ENCODE measurements at places on chromosomes 1 and 21.

DNA sequence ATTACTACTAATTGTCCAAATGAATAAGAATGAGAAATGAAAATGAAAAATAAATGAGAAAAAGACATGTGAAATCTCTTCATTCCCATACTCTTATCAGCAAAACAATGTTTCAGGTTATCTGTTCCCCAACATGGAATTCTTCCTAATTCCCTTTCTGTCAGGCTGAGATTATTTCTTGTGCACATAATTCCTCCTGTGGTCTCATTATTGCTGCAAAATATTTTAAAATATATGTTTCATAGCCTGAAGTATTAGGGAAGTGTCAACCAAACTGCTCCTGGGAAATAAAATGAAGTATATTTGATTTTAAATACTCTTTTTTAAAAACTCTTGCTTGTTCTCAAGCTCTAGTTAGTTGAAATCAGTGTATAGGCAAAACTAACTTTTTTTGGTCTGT, 314.9 kb downstream of the USP25 start:
- no peak for DNase-seq

GRCh38 chr1:97489834-97490233, 431.0 kb downstream of the DPYD start:
- no peak for DNase-seq

DNA sequence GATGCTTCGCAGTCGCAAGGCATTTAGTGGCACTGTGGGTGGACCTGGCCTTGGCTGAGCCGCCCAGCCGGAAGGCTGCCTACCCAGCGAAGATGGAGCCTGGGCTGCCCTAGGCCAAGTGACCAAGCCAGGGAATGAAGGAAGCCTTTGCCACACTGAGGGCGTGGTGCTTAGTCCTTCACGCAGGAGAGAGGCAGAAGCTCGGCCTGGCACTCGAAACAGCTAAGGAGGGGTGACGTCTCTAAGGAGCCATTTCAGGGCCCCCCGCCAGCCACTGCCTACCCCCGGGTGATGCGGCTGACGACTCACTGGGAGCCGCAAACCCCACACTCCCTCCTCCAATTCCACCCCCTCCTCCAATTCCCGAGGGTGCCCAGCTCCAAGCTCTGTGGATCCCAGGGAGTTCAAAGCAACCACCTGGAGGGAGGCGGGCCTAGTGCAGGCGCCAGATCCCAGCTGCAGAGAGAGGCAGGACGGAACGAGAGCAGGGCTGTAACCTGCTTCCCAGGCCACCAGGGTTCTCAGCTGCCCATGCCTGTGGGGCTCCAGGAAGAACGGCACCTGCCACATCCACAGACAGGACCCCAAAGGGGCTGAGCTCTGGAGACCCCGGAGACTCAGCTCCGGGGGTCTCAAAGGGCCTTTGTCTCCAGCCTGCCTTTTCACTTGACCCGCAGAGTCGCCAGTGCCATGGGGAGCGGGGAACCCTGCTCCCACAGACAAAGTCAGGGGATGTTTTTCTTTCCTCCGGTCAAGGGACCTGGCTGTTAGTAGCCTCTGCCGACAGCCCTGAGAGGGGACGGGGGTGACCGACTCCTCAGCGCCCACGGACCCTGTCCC, 75.8 kb downstream of the ARHGEF16 start:
- DNase-seq, result no peak

GRCh38 chr1:186837806-186838205, 9.1 kb downstream of the PLA2G4A start:
- no peak for DNase-seq
